ENCODE measurements at places on chromosomes 1 and 21.

DNA sequence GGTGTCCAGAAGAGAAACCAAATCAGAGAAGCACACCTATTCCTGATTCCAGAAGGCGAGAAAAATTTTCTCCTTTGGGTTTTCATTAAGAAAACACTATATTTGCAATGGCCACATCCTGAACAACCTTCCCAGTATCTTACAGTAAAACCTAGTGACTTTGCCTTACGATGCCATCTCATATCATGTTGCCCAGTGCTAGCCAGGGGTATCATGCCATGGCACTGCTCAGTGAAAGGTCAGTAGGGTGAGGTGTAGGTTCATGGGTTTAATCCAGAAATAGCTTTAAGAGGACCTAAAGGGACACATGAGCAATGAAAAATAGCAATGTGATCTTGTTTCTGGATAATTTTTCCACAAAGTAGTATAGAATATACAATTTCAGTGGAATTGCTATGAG lies 7.2 kb downstream of the TLCD4 start:
- no peak for DNase-seq

DNA sequence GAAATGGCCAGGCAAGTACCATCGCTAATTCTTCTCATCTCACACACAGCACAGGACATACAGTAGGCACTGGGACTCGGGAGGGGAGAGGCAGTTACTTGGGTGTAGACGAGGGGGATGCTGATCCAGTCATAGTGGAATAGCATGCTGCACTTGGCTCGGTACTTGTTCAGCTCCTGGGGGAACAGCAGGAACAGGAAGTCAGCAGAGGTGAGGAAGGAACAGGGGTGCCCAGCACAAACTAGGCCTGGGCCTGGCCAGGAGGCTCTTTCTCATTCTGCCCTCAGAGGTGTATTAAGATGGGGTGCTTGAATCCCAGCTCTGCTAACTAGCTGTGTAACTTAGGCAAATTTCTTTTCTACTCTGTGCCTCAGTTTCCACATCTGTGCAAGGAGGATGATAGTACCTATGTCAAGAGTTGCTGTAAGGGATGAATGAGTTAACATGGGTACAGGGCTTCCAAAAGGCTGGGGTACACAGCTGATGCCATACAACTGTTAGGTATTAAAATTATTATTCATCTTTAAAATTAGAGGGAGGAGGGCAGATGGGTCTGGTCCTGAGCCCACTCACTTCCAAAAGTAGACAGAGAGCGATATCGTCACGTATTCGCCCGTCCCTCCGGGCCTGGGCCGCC lies 2.4 kb downstream of the BEST4 start:
- DNase-seq: no peak

DNA sequence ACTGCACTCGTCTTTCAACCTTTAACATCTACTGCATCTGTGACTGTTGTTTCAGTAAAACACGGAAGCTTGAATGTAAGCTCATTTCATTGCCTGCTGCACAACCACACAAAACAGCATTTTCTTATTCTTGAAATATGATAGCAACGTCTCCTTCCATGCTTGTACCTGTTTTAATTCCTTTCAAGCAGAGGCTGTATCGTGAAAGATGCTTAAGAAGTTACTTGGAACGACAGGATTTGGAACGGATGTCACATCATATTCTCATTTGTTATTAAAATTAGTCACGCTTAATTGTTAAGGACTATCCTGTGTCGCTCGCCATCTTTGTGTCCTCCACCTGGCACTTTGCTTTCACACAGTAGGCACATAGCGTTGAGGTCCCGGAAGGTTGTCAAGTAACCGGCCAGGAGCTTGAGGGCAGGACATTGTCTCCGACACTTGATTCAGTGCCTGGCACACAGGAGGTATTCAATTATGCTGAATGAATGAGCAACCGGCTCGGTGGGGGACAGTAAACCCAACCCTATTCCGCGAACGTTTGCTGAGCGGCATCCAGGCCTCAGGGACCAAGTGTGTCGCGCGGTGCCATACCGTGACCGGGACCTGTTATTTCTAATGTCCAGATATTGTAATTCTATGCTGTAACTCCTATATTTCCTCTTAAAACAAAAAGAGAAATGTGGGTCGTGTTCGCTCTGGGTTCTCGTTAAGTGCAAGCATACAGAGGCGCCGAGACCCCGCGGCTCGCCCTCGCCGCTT lies 499 bp upstream of the SH3GLB1 start:
- peak; percentile 82 for DNase-seq

- DNase-seq: no peak
These were observed 50.4 kb downstream of the KDM1A start for GRCh38 chr1:23069675-23070074.

GRCh38 chr1:29640428-29640785 lies 404.1 kb downstream of the PTPRU start:
- no peak for DNase-seq

DNA sequence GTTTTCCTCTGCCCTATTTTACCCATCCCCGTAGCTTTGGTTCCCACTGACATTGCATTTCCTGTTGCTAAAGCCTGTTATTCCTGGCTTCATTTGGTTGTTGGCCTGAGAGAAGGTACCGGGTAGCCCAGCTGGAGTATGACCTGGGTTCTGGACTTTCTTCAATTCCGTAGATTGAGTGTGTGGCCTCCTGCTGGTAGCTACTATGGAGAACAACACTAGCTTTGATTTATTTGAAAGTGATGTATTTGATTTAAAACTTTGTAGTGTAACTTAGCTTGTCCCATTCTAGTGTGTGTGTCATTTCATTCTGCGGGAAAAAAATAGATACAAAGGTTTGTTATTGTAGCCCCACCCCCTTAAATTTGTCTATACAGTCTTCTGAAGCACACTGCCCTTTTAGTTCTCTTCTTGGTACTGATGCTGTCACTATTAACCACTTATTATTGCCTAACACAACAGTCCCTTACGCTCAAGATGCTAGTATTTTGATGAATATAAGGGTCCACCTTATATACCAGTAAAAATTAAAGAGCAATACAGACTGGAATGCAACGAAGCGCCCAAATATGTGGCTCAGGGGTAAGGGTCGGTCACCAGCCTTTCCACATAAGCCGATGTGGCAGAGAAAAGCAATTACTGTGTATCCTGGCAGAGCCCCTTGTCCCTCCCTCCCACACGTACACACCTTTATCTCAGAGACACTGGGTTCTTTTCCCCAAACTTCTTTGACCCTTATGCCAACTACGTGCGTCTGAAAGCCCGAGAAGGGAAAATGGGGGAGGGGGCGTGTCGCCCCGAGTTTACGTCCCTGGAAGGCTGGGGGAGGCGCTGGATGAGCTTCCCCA lies 643 bp upstream of the MOV10 start:
- DNase-seq: no peak

GRCh38 chr21:28798798-28799197 lies 193.9 kb downstream of the LTN1 start:
- no peak for DNase-seq
